ENCODE measurements at places on chromosomes 2 and 18.

- DNase-seq = no peak
These were observed 1.3 kb downstream of the HSPD1 start for GRCh38 chr2:197498235-197498936.

DNA sequence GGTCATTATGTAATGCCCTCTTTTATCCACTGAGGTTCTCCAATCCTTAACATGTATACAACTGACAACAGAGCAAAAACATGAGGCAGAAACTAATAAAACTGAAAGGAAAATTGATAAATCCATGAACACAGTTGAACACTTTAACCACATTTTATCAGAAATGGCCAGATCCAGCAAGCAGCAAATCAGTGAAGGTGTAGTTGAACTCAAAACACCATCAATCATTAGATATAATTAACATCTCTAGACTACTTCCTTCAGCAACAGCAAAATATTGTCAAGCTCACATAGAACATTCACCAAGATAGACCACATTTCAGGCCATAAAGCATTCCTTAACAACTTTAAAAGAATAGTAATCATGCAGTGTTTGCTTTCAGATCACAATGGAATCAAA lies 72.9 kb downstream of the HS6ST1 start:
- DNase-seq = no peak

GRCh38 chr2:207375207-207375875 lies 154.4 kb upstream of the CREB1 start:
- no peak for DNase-seq

DNA sequence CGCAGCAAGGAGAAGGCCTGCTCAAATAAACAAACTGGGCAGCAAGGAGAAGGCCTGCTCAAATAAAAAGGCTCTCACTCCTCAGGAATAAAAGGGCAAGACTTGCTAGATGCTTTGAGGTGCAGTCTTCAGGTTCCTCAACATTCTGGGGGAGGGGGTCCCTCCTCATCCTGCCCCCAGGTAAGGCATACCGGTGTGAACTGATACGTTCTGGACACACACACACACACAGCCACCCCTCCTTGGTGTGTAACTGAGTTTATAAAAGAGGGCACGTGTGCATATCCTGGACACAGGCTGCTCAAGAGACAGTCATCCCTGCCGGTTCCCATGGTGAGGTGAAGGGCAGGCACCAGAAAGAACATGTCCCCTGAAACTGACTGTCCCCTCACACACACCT lies 4.5 kb downstream of the TEX261 start:
- DNase-seq = no peak

DNA sequence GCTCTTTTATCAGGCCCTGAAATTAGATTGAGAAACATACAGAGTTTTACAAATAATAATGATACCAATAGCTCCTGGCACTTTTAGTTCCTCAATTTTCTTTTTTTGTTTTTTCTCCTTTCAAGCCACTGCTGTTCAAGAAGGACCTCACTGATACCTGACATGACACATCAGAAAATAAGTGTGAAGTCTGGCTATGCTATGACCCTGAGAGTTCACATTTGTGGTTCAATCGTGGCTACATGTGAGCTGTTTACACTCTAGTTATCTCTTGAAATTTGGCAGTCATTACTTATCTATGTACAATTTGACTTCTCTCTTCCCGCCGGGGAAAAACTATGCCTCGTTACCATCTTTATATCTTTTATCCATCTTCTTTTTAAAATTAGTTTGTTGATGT lies 686.5 kb downstream of the EPHA4 start:
- DNase-seq = no peak

DNA sequence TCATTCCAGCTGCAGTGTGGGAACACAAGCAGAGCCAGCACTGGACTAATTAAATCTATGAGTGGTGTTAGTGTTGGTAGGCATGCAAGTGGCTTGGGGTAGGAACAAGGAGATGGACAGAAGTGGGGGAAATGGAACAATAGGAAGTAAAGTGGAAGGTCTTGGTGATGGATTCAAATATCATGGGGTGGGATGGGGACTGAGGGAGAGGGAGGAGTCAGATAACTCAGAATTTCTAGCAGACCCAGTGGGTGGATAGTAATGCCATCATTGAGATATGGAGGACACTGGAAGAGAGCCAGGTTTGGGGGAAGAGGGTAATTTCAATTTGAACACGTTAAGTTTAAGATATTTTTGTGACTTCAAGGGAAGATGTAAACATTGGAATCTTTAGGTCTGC lies 2.9 kb upstream of the LNPK start:
- no peak for DNase-seq

GRCh38 chr2:150234787-150235446 lies 252.6 kb downstream of the RND3 start:
- no peak for DNase-seq

DNA sequence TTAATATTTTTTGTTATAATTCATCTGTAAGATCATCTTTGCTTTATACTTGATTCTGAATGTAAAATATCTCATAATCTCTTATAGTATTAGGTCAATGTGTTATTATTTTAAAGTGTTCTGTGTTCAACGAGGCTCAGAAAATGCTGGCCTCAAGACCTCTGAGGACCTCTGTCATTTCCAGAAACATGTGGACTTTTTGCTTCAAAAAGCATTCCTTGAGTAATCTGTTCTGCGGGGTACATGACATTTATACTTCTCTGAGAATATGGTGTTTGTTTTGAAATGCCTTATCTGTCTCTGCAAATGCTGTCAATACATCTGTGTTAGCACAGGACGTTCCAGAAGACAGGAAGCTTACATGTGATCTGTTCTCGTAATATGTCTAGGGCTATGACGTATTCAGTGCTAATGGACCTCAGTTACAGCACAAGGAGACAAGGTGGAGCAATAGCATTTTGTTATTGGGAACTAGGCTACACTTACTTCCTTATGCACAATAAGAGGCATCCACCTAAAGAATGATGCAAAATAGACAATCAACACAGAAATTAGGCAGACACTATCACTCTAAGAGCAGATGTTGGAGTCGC lies 37.6 kb upstream of the IL1RL1 start:
- no peak for DNase-seq

DNA sequence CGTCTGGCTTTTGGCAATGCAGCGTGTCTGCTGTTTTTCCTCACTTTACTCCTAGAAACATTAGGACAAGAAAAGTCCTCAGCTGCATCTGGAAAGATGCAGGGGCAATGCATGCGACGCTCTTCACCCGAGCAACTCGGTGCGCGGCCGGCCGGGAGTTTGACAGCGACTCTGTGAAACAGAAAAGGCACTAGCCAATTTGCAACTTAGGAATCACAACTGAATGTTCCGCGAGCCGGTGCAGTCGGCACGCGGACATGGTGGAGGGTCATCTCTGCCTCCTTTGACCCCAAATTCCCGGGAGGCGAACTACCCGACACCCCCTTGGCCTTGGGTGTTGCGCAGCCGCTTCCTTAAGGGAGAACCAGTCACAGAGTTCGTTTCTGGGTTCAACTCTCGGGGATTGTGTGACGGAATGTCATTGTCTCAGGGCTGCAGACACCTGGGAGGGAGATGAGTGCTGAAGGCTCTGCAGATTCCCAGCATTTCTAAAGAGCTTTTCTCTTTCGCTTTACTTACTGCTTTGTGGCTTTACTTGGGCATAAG lies 9.8 kb downstream of the NR4A2 start:
- no peak for DNase-seq

GRCh38 chr2:162839419-162839818 lies 852 bp upstream of the KCNH7 start:
- peak; percentile 3 for DNase-seq

DNA sequence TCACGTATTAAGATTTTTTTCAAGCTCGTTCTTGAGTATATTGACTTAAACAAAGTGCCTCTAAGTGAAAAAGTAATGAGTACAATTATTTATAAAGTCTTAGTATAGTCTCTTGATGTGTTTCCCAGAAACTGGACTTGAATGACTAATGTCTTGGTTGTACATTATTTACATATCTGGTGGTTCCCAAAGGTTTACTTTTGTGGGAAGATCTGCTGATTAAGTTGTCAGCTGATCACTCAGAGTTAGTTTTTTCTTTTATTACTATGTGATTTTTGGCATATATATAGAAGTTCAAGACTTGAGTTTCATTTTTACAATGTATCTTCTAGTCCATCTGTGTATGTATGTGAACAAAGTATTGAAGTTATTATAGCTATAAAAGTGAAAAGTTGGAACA lies 29.5 kb downstream of the RNF144A start:
- no peak for DNase-seq

DNA sequence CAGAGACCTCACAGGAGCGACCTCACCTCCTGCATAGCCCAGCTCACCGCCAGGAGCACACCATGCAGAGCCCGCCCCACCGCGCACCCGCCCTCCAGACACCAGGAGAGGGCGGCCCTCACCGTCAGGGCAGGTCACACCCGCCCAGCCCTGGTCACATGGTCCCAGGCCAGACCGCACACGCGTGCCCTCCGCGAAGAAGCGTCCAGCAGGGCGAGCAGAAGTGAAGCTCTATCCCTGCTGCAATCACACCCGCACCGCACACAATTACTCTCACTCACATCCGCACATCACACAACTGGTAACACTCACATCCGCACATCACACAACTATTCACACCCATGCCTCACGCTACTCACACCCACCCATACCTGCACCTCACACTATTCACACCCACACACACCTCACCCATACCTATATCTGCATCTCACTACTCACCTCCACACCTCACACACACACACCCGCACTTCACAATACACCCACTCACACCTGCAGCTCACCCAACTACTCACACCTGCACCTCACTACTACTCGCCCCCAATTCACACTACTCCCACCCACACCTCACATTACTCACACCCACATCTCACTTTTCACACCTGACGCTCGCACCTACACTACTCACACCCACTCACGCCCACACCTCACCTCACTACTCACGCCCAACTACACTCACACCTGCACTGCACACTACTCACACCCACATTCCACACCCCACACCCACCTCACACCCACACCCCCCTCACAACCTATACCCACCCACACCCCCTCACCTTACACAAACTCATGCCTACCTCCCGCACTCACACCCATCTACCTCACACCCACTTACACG lies 242.0 kb downstream of the HDAC4 start:
- DNase-seq = no peak
